ENCODE measurements at places on chromosomes 6 and 20. TPM values are rescaled to one million over a fixed set of nuclear protein-coding genes. Genes with fewer than 3 reads are reported as not detected.

GRCh38 chr20:427849-428657, 20.0 kb downstream of the RBCK1 start:
- no peak for DNase-seq

- DNase-seq, result peak; percentile 25
Measured at GRCh38 chr6:70709826-70710225, 42.1 kb downstream of the SMAP1 start.

Gene KIFC1
- total RNA-seq, result 53.2 TPM

DNA sequence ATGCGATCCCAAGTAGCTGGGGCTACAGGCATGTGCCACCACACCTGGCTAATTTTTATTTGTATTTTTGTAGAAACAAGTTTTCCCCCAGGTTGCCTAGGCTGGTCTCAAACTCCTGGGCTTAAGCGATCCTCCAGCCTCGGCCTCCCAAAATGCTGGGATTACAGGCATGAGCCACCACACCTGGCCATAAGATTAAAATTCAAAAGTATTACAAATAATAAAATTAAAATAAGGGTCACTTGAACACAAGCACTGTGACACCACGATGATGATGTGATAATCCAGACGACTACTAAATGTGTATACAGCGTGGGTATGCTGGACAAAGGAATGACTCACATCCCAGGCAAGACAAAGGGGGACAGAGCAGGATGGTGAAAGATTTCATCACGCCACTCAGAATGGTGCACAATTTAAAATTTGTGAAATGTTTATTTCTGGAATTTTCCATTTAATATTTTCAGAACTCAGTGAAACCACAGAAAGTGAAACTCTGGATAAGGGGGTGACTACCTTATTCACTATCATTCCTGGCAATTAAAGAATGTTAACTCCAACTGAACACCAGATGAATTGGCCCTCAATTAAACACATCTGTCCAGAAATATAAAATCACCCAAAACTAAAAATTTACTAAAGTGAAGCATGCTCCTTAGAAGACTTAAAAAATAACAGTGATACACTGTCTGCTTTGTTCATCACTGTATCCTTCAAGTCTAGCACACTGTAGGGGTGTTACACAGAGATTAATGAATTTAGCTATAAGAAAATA, 13.1 kb downstream of the B4GALT5 start:
- peak; percentile 81 for DNase-seq

GRCh38 chr6:72175916-72176315, 289.6 kb downstream of the RIMS1 start:
- no peak for DNase-seq

Gene RARS2
- 26.9 TPM for total RNA-seq

DNA sequence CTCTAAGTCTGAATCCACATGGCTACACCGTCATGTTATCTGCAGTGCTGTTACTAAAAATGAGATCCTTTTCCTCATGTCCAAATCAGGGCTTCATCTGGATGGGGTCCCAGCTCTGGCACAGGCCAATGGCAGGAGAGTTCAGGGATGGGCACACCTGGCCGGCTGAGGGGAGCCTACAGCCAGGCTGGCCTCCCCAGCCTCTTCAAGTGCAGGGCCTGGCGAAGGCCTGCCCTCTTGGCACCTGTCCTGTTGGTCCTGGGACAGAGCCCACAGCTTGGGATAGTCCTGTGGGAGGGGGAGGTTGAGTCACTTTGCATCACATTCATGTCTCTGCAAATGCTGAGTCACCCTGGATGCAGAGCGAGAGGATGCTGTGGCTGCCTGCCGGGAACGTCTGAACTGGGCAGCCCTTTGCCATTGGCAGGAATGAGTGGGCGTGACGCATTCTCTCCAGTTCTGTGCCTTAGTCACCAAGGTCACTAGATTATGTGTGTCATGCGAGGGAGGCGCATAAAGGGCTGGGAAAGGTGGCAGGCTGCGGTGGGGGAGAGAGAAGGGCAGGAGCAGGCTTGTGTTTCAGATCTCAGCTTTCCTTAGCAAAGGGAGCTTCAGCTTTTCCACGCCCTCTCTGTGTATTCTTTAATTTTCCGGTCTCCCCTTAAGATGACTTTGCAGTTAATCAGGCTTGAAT, 223.2 kb upstream of the ECI2 start:
- peak; percentile 100 for DNase-seq

- DNase-seq, result no peak
Measured at GRCh38 chr6:165820934-165821333, 157.9 kb upstream of the PDE10A start.

Gene GPX5
- not detected for total RNA-seq

Measured in A172 (cell line).